ENCODE measurements at places on chromosomes 4 and X.

- DNase-seq, result no peak
Measured at GRCh38 chr4:122156819-122157218, 4.7 kb downstream of the BLTP1 start.

DNA sequence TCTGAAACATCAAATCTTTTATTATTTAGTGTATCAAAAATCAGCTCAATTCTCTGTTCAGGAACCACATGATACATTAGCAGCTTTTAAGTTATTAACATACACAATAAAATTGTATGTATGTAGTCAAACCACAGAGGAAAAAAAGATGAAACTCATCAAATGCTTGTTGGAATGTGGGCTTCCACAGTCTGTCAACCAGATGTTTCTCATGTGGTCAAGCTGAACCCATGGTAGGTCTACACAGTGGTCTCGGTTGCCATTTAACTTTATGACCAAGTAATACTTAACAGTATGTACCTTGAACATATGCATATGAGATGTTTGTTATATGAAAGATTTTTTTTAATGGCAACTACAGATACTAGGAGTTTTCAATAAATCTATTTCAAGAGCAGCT lies 427.8 kb downstream of the IL15 start:
- no peak for DNase-seq

DNA sequence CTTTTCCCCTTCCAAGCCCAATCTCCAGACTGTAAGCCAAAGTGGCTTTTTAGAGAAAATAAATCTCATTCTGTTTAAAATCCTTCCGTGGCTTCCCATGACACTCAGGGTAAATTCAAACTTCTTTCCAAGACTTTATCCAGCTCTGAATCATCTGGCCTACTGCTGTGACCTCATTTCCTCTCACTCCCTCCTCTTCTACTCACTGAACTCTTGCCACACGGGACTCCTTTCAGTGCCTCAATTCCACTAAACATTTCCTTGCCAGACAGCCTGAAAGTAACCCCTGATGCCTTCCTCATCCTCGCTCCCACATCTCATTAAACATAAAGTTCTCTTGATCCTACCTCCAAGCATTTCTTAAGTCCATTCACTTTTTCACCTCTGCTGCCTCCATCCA lies 27.8 kb upstream of the RNF128 start:
- no peak for DNase-seq

DNA sequence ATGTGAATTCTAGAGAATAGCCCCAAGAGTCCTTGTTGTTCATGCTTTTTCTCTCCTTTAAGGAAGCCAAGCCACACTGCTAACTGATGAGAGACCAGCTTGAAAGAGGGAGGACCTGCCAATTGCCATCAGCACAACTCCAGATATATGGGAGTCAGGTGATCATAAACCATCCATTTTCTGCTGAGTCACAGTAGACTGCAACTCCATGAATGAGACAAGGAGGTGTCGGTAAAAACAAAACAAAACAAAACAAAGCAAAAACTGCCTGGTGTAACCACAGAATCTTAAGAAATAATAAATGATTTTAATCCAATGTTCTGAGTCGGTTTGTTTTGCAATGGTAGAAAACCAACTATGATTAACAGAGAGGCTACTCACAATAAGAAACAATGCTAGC lies 837.3 kb downstream of the PCDH7 start:
- no peak for DNase-seq

GRCh38 chr4:123922847-123923246 lies 526.3 kb downstream of the SPRY1 start:
- no peak for DNase-seq

GRCh38 chrX:24494647-24495075 lies 29.6 kb downstream of the PDK3 start:
- DNase-seq, result no peak

DNA sequence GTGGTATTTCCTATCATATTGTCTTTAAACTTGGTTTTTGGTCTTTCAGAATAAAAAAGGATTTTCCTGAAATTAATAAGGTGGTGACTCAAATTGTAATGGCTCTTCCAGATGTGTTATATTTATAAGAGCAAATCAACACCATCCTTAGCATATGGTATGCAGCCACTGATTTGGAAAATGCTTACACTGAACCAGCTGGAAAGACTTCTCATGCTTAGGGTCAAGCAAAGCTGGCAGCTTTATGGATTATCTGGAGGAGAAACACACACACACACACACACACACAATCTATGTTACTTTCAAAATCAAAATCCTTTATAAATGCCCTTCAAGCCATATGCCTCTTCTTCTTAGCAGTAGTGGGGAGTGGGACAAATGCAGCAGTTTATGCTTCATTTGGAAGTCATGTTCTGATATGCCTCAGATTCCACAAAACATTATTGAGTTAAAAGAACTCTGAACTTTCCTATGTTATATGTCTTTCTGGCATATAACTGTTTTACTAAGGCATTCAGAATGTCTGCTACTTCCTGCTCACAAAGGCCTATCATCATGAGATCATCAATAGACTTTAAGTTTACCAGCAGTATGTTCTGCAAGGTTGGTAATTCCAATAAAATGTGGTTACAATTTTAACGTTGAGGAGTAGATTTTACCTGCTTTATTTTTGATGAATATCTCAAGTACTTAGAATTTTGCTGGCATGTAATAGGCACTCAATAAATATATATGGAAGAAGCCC lies 72.9 kb upstream of the PRDM5 start:
- DNase-seq, result no peak

DNA sequence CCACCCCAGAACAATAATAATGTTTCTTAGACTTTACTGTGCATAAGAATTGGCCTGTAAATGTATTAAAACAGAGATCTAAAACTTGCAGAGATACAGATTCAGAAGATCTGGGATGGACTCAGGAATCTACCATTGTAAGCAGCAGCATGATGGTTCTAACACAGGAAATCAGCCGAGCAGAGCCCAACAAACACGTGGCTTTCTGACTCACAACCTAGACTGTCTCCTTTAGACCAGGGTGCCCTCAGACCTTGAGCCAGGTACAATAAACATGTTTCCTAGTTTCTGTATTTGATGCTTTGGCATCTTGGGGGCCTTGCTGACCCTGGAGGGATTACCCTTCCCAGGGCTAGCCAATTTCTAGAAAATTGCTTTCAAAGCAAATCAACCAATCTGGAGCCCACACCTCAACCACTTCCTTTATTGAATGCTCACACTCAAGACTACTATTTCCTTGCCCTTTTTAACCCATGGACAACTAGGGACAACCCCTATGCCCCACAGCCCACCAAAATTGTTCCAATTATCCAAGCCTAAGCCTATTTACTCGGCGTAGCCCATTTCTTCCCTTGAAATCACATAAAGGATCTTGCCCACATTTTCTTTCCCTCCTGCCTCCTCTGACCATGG lies 80.5 kb downstream of the TBC1D9 start:
- no peak for DNase-seq

All from amygdala (tissue), 56 donors.